Upper lobe of right lung (tissue), 1 donor: ENCODE measurements at places on chromosomes 2 and 18. TPM values are rescaled to one million over a fixed set of nuclear protein-coding genes. Genes with fewer than 3 reads are reported as not detected.

GRCh38 chr2:96320728-96321622 lies 4.1 kb upstream of the ITPRIPL1 start:
- DNase-seq, result no peak

DNA sequence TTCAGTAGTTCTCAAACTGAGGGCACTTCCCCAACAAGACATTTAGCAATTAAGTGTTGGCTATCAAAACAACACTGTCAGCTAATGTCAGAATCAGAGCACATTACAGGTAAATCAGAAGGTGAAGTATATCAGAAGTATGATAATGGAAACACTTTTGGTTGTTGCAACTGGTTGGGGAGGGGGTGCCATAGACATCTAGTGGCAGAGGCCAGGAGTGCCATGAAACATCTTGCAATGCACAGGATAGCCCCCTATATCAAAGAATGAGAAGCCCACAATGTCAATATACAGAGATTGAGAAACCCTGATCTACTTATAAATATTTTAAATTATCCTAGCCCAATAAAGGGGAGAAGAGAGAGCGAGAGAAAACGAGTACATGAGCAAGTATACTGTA lies 4.9 kb upstream of the XPO1 start:
- DNase-seq, result no peak

DNA sequence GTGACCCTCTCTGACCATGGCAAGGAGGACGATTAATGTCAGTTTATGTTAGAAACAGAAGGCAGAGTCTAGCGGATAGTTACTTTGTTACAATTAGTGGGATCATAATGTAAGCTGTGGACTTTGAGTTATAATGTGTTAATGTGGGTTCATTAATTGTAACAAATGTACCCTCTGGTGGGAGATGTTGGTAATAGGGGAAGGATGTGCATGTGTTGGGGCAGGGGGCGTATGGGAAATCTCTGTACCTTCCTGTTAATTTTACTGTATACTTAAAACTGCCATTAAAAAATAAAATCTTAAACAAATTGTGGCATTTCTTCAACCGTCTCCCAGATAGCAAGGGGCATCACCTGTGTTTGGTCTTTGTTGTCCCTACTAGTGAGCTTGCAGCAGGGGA lies 4.8 kb downstream of the UBE2F start:
- DNase-seq, result no peak

The ZSWIM2 gene
- not detected for total RNA-seq

The CRYBA2 gene
- not detected for total RNA-seq

GRCh38 chr2:182444170-182444569 lies 17.3 kb upstream of the PDE1A start:
- no peak for DNase-seq

DNA sequence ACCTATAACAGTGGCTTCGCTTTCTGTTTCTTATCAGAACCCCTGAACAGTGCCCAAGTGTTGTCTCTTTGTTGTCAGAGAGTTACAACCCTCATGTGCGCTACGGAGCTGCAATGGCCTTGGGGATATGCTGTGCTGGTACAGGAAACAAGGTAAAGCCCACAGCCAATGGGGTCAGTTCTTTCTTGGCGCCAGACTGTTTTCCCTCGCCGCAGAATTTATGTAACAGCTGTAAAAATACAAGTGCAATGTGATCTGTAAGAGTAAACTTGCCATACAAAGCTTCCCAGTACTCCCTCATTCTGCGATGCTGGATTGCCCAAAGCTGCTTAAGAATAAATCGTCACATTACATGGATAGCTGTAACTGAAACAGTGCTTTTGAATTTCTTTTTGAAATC lies 13.9 kb upstream of the HTR2B start:
- DNase-seq, result no peak

The PLGLB1 gene
- 3.3 TPM for total RNA-seq

- DNase-seq, result no peak
Observed at GRCh38 chr2:204900487-204900886, 355.2 kb downstream of the PARD3B start.

The LYPD6B gene
- total RNA-seq, result 0.78 TPM

DNA sequence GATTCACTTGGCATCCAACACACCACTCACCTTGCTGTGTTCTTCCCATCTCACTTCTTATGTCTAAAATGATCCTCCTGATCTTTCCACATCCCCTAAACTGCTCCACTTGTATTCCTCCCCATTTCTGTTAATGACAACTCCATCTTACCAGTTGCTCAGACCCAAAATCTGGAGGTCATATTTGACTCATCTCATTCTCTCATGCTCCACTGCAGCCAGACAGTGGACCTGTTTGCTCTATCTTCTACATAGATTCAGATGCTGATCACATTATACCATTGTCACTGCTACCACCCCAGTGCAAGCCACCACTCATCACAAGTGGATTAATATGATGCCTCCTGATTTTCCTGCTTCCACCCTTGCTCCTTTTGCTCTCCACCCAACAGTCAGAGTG lies 7.9 kb upstream of the NABP1 start:
- DNase-seq, result no peak

- DNase-seq, result no peak
Observed at GRCh38 chr2:124533226-124533954, 508.3 kb downstream of the CNTNAP5 start.

The CTIF gene
- 72.4 TPM for total RNA-seq

- peak; percentile 80 for DNase-seq
Observed at GRCh38 chr2:230007931-230008707, 60.6 kb downstream of the SLC16A14 start.

The PRKAG3 gene
- total RNA-seq, result not detected

DNA sequence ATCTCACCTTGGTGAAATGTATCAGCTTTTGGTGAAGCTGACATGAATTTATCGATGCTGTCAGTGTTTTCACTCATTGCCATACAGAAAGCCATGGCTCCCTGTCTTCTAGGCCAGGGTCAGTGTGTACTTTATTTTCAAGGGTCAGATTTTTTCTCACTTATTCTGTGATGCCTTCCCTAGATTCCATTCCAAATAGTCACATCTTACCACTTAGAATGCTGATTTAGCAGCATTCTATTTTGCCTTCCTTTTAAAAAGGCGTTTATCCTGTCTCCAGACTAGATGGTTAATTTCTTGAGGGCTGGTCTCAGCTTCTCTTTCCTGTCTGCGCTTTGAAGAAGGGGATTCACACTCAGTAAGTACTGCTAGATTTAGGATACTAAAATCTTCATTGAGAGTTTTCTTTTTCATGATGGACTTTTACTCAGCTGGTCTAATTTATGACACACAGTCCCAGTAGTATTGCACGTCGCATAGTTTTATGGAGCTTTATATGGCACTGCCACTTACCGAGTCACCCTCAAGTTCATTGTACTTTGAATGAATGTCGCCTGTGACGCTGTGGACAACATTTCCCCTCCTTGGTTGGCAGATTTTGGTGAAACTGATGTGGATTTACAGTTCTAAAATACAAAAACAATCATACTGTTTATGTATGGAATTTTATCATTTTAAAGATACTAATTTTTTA lies 194.0 kb downstream of the ZNF407 start:
- DNase-seq, result no peak

DNA sequence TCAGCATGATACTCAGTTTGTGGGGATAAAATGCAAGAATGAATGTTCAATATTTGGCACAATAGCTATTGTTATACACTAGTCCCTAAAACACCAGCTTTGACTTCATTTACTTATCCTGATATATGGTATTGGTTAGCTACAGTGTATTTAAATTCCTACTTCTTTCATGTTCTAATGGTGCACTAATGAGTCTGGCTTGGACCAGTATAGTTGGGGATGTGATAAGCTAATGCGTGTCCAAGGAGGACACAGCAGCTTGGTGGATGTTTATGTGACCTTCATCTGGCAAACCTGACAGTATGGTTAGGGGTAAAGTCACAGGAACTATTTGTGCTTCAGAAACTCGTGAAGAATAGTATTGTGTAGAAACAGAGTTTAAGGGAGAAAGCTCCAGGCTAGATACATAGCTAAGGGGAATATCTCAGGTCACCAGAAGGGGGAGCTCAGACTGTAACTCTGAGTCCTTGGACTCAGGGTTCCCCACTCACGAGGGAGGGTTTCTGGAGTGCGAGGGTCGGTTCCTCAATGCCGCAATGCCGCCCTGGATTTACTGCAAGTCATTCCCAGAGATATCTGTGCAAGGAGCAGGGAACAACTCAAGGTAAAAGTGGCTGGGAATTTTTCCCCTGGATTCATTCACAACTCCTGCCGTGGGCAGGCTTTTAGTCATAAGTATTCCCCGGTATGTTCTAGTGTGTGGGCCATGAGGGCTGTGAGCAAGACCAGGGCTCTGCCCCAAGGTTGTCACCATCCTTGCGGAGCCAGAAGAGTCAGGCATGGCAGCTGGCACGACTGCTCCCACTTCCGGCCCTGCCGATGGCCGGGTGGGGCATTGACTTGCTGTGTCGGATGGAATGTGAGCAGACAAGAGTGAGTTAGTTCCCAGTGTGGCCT lies 14.5 kb downstream of the IL1R2 start:
- DNase-seq, result no peak

- peak; percentile 92 for DNase-seq
Observed at GRCh38 chr2:20593072-20594034, 57.5 kb downstream of the HS1BP3 start.

- DNase-seq, result no peak
Observed at GRCh38 chr2:7725850-7726242, 808.6 kb downstream of the RNF144A start.
